ENCODE measurements at places on chromosomes 2 and 18. TPM values are rescaled to one million over a fixed set of nuclear protein-coding genes. Genes with fewer than 3 reads are reported as not detected.

RTP5 gene
- total RNA-seq = not detected

PIEZO2 gene
- 5.0 TPM for total RNA-seq

SPP2 gene
- not detected for total RNA-seq

FHOD3 gene
- total RNA-seq = 6.9 TPM

HOXD8 gene
- 4.5 TPM for total RNA-seq
